ENCODE measurements at places on chromosomes 4 and X.

- DNase-seq, result no peak
These were observed 63.4 kb downstream of the GPR50 start for GRCh38 chrX:151239751-151240150.

DNA sequence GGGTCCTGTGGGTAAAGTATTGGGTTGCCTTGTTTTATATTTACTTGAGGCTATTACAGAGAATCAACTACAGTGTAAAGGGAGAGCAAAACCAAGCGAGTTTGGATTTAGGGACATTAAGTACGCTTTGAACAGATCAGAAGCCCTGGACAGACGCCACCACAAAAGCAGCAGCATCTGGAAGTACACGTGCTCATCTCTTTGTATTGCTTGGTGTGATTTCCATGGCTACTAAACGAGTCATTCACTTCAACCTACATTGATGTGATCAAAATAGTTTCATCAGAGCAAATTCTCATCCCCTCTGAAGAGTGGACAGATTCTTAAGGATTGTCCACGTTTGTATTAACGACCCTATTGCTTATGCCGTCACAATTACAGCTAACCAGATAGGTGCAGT, 85.1 kb downstream of the SORBS2 start:
- DNase-seq, result no peak

GRCh38 chrX:154051201-154051810, 31.6 kb upstream of the IRAK1 start:
- DNase-seq, result peak; percentile 34

DNA sequence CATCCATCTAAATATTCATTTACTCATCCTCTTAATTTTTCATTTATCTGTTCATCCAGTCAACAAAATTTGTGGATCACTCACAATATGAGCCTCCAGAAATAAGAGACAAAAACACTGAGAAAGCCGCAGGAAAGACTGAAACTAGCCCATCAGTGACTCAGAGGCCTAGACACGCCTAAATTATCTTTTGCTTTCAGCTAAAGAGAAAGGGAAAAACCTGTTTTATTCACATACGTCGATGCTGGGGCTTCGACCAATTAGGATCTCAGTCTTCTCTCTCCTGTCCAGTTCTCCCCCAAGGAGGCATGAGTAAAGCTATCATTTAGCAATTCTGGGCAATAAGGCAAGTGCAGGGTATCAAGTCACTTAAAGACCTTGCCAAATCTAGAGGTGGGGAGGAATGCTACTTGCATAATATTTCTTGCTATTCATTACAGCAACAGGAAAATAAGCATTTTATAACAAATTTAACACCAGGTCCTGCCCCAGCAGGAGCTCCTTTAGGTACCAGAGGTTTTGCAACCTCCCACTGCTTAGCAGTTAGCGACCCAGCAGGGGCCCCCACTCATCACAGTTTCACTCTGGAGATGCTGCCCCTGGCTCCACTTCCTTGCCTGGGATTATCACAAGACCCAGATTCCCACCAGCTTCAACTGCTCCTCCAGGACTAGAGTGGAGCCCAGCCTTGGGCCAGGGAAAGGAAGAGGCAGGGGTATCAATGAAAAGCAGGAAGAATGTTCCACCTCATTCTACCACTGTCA, 30.1 kb upstream of the TMEM154 start:
- no peak for DNase-seq

DNA sequence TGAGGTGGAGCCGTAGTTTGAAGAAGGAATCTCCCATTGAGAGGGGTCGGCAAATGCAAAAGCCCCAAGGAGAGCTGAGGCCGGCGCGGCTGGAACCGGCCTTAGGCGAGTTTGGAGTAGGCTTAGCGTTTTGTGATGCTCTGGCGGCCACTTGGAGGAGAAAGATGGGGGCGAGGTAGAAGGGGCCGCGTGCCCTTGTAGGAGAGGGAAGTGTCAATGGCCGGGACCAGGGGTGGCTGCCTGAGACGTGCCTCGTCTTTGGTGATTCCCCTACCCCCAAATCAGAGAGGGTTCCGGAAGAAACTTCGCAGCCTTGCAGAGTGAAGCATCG, 11.7 kb downstream of the MSX1 start:
- DNase-seq, result no peak

DNA sequence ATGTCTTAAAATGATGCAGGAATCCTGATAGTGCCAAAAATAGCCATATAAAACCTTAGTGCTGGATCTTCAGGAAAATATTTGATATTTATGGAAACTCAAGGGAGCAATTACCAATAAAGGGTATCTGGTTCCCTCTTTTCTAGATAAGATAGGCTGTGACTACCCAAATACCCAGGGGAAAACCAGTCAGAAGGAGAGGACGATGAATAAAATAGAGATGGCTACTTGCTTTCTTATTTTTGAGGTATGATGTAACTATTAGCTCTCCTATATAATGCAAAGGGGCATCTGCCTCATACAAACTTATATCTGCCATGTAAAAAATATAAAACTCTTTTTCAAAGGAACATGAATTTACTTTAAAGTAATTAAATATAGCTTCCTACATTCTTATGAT, 23.4 kb upstream of the COX18 start:
- DNase-seq, result no peak

DNA sequence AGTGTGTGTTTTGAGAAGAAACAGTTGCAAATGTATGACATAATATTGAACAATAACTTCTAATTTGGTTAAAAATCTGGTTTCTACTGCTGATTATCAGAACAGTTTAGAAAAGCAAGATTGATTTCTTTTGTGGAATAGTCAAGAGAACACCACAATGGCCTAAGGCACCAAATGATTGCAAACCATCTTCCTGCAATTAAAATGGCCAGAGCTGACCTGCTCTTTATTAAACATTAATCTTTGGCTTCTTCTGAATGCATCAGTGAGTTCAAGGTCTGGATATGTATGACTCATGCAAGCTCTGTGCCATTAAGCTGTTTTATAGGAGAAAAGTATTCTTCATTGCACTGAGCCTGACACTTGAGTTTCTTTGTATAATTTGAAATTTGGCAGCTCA, 107.8 kb upstream of the PDHA2 start:
- no peak for DNase-seq

DNA sequence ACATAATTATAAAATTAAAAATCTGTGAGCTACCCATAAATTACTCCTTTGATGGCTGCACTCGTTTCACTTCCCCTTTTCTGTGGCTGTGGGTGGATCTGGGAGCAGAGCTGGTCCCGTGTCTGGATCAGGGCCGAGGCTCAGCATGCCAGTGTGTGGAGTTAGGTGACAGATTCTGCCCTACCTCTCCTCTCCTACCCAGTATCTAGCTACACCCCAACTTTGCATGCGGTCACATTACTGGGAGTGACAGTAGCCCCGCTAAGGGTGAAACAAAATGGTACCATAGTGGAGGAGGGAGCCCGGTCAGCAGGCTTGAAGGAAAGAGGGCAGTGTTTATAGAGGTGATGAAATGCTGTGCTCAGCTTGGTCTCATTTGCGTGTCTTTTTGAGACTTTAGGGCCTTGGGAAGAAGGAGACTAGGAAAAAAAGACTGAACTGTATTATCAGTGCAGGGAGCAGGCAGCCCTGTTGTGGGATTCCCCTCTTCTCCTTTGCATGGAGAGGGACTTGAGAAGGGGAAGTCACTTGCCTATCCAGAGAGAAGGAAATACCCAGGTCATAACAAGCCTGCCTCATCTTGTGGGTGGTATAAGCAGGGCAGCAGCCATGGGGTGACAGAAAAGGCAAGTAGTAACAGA, 48.4 kb downstream of the ARHGAP10 start:
- DNase-seq, result no peak

- DNase-seq, result no peak
These were observed 976.5 kb downstream of the RPA4 start for GRCh38 chrX:97860226-97860625.

GRCh38 chrX:1581132-1581531, 10.3 kb upstream of the AKAP17A start:
- peak; percentile 46 for DNase-seq

DNA sequence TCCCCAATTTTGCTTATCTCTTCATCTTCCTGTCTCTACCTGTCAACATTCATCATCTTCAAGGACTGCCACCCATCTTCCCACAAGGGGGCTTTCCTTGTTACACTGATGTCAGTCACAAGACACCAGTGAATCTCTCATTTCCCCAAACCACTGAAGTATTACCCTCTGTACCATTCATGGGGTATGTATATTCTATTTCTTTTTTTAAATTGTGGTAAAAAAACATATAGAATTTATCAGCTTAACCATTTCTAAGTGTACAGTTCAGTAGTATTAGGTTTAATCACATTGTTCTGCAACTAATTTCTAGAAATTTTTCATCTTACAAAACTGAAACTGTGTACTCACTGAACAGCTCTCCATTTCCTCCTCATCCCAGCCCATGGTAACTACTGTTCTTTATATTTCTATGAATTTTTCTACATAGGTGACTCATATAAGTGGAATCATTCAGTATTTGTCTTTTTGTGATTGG, 98.6 kb downstream of the LARP7 start:
- no peak for DNase-seq

- no peak for DNase-seq
These were observed 2.2 kb downstream of the ATP8A1 start for GRCh38 chr4:42654631-42655268.

GRCh38 chr4:5156682-5157081, 105.4 kb downstream of the STK32B start:
- DNase-seq, result no peak

DNA sequence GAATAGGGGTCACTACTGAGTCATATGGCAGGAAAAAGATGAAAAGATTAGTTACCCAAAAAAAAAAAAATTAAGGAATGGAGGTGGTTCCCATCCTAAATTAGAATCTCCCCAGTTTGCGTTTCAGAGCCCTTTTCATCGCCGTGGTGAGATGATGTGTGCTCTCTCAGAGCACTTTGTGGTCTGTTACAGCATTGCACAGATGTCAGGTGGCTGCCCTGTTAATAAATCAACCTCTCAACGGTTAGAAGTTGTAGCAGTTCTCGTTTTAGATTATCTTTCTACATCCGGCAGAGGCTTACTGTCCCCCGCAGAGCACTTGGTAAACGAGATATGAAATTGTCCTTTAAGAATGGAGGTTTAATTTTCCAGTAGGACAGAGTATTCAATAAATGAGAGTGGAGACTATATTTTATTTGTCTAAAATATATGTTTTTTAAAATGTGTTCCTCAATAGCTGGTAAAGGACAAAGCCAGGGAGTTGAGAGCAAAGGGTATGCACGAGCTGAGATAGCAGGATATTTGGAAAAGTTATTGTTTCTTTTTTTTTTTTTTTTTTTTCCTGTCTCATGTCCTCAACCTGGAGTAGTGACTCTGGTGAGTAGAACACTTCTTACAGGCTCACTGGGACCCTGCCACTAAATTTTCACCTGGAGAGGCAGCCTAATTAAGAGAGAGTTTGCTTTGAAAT, 26.9 kb downstream of the AFF1 start:
- no peak for DNase-seq

DNA sequence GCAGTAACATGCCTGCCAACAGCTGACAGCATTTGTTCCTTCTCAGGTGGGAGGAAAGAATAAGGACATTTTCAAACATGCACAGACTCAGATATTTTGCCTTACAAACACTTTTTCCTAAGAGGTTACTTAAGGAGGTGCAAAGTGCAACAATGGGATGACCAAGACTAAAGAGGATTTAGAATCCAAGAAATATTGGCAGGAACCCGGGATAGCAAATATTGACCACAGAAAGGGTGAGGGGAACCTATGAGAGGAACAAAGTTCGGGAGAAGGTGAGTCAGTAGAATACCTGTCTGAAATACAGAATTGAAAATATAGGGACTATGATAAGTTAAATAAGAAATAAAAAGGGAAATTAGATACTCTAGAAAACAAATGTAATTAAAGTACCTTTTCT, 321.9 kb upstream of the EMCN start:
- DNase-seq, result no peak

- peak; percentile 0 for DNase-seq
These were observed 76.1 kb upstream of the EMCN start for GRCh38 chr4:100593935-100594334.

DNA sequence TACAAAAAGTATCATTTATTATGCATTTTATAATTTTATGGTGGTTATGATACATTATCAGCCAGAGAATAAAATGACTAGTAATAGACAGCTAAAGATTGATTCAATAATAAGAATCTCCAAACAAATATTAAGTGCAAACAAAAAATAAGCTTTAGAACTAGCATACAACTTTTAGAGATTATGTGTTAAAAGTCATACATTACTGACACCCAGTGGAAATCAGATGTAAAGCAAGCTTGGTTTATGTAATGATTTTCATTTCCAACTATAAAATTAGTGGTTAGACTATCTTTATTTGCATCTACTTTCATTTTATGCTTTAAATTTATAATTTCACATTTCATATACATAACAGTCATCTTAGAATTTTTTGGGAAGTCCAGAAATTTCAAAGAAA, 57.7 kb downstream of the IL13RA2 start:
- DNase-seq, result no peak

- DNase-seq, result no peak
These were observed 36.5 kb upstream of the PPM1K start for GRCh38 chr4:88320780-88321373.

- DNase-seq, result no peak
These were observed 217.6 kb upstream of the TTC29 start for GRCh38 chr4:147163311-147163710.

GRCh38 chr4:105122350-105122749, 24.3 kb upstream of the TET2 start:
- no peak for DNase-seq

- DNase-seq, result peak; percentile 2
These were observed 52.3 kb upstream of the PDLIM3 start for GRCh38 chr4:185587427-185588161.

GRCh38 chr4:154582723-154583122, 7.8 kb downstream of the FGA start:
- no peak for DNase-seq

DNA sequence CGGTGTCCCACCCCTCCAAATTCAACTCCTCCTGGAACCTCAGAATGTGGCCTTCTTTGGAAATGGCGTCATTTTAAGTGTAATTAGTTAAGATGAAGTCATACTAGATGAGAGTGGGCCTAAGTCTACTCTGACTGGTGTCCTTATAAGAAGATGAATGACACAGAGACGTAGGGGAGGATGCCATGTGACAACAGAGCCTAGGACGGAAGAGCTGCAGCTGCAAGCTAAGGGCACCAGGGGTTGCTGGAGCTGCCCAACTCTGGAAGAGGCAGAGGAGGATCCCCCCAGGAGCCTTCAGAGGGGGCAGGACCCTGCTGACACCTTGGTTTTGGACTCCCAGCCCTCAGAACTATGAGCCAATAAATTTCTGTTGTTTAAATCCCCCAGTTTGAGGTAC, 115.1 kb downstream of the STK32B start:
- DNase-seq, result no peak

DNA sequence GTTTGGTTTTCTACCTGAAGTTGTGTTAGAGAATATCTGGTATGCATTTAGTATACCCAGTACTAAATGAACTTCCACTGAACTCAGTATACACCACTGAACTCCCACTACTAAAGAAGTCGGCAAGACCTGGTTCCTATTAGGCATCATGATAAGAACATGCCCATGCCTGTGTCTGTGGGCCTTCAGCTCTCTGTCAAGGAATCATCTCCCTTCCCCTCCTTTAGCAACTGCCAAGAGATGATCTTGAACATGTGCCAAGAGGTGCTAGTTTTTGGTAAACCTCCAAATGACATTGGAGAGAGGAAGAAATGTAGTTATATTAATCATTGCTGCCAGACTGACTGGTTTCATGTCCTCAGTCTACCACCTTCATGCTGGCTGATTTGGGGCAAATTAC, 113.2 kb downstream of the ATP10D start:
- DNase-seq, result no peak
